ENCODE measurements at places on chromosomes 1 and 21.
A peak's percentile ranks its signal among the peaks of the same experiment; 100 is the strongest.

- DNase-seq: no peak
Observed at GRCh38 chr1:171803461-171804022, 22.1 kb downstream of the METTL13 start.

DNA sequence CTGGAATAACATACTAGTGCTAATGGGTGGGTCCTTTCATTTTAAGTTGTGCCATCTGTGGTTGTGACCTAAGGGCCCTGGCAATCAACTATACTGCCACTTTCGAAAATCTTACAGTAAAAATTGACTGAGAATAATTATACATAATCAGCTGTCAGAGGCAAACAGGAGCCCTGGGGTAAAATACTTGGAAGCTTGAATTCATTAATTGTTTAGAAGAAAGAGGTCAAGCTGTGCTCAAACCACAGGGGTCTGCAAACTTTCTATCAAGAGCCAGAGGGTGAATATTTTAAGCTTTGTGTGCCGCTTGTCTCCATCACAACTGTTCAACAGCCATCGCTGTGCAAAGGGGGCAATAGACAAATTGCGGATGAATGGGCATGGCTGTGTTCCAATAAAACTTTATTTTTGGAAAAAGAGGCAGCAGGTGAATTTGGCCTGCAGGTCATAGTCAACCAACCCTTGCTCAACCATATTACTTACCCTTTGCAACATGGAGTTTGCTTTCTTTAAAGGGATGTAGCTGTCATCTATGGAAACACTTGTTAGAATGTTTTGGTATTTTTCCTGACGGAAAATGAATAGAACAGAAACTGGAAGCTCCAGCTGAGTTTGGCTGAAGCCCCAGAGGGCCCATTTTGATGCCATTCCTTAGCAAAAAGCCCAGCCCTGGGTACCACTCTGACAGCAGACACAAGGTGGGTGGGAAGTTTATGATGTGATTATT, 35.7 kb upstream of the USP1 start:
- DNase-seq: no peak

DNA sequence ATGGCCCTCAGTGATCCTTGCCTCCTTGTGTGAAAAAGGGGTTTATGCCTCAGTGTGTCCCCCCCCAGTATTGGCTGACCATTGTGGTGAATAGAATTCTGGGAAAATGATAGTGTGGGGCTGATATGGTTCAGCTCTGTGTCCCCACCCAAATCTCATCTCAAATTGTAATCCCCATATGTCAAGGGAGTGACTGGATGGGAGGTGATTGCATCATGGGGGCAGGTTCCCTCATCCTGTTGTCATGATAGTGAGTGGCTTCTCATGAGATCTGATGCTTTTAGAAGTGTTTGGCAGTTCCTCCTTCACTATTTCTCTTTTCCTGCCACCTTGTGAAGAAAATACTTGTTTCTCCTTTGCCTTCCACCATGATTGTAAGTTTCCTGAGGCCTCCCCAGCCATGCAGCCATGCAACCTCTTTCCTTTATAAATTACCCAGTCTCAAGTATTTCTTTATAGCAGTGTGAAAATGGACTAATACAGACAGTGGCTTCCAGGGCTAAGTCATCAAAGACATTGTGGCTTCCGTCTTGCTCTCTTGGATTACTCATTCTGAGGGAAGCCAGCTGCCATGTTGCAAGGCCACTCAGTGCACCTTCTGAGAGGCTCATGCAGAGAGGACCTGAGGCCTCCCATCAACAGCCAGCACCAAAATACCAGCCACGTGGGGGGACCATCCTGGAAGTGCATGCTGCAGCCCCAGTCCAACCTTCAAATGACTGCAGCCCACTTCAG, 40.6 kb upstream of the SOD1 start:
- DNase-seq: no peak

DNA sequence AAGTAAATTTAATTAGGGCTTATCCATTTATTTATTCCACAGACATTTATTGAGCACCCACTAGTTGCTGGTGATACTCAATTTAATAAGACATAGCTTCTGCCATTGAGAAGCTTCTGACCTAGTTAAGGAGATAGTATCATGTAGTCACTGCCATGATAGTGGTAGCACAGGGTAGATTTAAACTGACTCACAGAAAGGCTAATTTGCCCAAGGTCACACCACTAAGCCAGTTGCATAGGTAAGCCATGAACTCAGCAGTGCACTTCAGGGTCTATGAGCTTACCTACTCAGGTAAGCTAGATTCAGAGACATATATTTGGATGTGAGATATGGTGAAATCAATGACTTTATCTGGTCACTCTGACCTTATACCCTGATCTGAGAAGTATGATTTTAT, 168.4 kb downstream of the TNFSF18 start:
- DNase-seq: no peak

DNA sequence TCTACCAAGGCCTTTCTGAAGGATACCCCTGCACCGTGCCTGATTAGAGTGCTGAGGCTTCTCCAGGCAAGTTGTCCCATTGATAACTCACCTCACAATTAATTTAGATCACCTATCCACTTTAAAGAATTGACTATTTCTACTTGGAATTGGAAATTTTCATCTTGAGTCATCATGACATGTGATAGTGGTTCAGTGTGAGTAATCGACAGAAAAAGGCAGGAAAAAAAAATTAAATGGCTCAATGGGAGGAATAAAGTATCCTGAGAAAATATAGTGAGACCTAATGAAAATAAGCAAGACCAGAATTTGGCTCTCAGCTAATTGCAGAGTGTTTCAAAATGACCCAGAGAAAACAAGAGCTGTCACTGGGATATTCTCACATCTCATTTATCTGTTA, 222.4 kb upstream of the C8B start:
- DNase-seq: no peak

GRCh38 chr1:54357967-54358366, 48.2 kb downstream of the SSBP3 start:
- DNase-seq: no peak

- no peak for DNase-seq
Observed at GRCh38 chr1:54380290-54380882, 25.8 kb downstream of the SSBP3 start.

DNA sequence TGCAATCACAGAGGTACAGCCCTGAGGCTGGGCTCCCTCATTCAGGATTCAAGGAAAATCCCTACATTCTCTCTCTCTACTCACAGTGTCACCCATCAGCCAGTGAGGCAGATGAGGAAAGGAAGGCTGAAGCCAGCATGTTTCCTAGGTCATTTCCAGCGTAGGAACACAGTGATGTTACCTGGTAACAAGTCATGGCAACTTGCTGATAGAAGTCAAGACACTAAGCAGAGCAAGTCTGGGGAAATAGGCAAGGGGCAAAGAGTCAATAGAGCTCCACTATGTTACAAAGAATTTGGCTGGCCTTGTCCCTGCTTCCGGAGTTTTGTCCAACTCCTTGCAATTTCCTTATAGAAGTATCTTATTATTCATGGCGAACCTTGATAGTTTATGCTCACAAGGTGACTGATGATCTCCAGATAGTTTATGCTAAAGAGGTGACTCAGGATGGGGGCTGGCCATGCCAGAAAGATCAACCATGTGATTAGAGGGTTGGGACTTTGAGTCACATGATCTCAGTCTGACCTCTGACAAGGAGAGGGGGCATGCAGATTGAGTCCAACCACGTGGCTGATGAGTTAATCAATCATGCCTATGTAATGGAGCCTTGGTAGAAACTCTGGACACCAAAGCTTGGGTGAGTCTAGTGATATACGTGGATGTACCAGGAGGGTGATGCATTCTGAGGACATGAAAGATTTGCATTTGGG, 51.1 kb downstream of the SUSD4 start:
- DNase-seq: no peak

- no peak for DNase-seq
Observed at GRCh38 chr1:224831501-224831900, 98.0 kb upstream of the DNAH14 start.

DNA sequence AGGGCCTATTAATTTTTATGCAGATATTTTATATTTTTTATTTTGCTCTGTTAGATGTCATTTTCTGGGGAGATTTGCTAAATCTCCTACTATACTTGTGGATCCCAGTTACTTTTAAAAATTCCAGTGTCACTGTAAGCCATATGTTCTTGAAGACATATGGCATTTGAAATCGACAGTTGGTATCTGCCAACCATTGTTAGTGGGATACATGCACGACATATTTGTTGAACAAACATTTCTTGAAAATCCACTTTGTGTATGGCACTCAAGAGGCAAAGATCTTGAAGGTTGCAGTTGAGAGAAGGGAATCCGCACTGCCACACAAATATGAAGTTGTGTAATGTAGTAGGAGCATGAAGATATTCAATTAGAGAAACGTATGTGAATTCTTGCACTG, 287.7 kb downstream of the HHAT start:
- DNase-seq: no peak

DNA sequence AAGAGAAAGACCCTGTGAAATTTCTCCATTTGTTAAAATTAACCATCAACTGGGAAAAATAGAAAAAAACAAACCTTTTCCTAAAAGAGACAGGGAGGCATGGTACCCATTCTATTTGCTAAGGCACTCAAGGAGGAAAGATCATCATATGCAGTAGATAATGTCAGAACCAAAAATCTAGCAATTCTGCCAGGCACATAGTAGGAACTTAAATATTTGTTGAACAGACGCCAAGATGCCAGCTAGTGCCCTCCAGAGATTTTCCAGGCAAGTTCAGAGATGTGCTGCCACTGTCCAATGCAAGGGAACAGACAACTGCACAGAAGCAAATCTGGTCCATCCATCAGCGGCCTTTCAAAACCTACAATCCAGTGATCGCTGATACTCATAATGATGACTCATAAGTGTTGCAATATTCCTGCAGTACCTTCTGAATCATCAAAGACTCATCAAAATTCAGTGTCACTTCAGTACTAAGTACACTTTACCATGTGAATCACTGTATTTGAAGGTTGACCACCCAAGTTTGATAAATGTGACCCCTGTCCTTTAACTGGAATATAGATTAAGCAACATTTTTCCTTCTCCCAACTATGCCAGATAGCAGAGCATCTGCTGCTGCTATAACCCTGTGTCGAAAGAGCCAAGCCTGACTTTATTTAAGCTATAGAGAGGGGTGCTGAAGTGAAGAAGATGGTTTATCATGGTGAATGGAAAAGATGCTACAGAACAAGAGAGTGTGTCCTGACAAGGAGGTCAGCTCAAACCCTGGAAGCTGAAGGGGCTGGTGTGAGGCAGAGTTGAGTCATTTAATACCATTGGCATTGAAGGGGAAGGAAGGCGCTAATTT, 99.1 kb downstream of the MT1HL1 start:
- no peak for DNase-seq

DNA sequence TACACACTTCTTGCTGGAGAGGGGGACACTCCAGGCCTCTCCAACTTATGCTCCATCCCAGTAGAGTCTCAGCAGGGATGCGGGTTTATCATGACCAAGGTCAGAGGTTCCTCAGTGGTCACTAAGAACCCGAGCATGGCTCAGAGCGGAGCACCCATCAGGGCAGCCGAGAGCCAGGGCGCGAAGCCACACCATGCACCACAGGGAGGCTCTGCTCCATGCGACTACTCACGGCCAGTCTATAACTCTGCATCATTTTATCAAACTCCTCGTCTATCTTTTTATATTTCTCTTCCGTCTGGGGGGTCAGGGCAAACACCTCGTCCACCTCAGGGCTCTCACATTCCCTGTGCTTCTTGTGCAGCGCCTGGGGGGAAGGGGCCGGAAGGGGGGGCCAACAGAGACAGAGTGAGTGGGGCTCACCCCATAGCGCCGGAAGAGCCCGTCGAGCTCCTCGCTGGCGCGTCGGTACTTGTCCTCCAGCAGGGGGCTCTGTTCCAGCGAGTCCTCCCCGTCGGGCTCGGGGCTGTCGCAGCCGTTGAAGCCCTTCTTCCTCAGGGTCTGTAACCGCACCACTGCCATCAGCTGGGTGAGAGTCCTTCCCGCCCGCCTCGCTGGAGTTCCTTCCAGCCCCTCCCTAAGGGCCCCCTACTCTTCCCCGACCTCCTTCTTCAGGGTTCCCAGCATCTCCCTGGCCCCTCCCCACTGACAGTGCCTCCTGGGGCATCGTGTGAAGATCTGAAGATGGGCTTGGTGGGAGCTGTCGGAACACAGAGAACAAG, 20.0 kb downstream of the MEF2D start:
- peak; percentile 66 for DNase-seq

GRCh38 chr1:157099633-157100009, at the start of gene ETV3L:
ETV3L (minus strand) TSS chr1:157099808; CDS start chr1:157099523, 285 bp downstream.
- DNase-seq: no peak

GRCh38 chr1:80818211-80818610, 982.5 kb upstream of the ADGRL2 start:
- no peak for DNase-seq

DNA sequence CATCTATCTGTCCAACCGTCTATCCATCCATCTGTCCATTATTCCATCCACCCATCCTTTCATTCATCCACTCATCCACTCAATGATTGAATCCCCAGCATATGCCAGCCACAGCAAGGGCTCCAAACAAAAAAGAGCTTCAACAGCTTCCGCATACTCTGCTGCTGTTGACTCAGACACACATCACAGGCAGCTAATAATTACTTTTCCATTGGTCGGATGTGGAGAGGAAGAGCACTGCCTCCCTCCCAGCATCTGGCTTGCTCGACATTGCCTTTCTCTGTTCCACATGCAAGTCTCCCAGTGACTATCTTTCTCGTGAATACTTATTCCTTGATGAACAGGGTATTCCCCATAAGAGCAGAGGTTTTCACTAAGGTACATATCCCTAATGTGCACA, 176.5 kb downstream of the HIVEP3 start:
- DNase-seq: no peak

- DNase-seq: no peak
Observed at GRCh38 chr1:203990118-203990517, 82.8 kb upstream of the SOX13 start.

DNA sequence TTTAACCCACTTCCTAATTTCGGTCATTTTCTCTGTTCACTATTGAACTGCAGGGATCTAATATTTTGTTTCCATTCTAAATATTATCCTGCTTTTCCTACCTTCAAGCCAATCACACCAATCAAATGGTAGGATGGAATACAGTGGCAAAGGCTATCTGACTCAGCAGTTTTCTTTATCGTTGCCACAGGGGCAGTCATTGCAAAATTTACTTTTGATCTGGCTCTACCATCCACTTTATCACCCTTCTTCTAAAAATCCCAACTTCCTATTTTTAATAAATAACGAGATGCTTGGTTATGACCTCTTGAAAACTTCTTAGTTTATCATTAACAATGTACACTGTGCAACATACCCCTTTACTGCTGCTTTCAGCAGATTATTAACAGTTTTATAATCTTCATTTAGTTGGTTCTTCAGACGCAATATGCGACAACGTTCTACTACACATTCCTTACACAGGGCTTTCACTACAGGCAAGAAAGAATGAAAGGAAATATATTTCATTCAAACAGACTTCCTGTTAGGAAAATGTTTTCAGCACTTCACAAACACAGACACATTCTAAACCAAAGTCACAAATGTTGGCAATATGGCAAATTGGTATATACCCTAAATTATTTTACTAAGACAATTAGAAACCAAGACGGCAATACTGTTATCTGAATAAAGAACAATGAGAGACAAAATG, 52.3 kb upstream of the RAP1GAP start:
- no peak for DNase-seq
